Bronchial smooth muscle cell (primary cell): ENCODE measurements at places on chromosomes 1 and 21. TPM values are rescaled to one million over a fixed set of nuclear protein-coding genes. Genes with fewer than 3 reads are reported as not detected.

The GBP6 gene
- total RNA-seq, result 0.17 TPM in 1 of 2 replicates, not detected in the other

The ERG gene
- total RNA-seq, result under 0.01 TPM in 2 replicates

The POU2F1 gene
- total RNA-seq, result 2.7 and 3.0 TPM in 2 replicates

The TCP10L gene
- total RNA-seq, result 0.32 and 0.34 TPM in 2 replicates

The KRTAP11-1 gene
- not detected in 2 replicates for total RNA-seq

The C1orf87 gene
- not detected in 2 replicates for total RNA-seq

The NHLH2 gene
- total RNA-seq, result under 0.01 TPM in 1 of 2 replicates, not detected in the other

The TRAPPC3 gene
- total RNA-seq, result 70.9 and 72.6 TPM in 2 replicates

The PM20D1 gene
- total RNA-seq, result 0.09 TPM in 1 of 2 replicates, not detected in the other

The ELAVL4 gene
- total RNA-seq, result not detected in 2 replicates

The CA6 gene
- total RNA-seq, result not detected in 2 replicates

The TMPRSS15 gene
- total RNA-seq, result not detected in 2 replicates

The TMEM61 gene
- not detected in 2 replicates for total RNA-seq

The TFF3 gene
- total RNA-seq, result 0.94 and 0.95 TPM in 2 replicates

The RUNX3 gene
- not detected in 2 replicates for total RNA-seq

The ERICH3 gene
- total RNA-seq, result under 0.01 TPM in 2 replicates

The GLIS1 gene
- total RNA-seq, result 0.47 and 0.77 TPM in 2 replicates

The NMNAT2 gene
- total RNA-seq, result under 0.01 TPM in 2 replicates

The RIMS3 gene
- 0.16 and 0.17 TPM in 2 replicates for total RNA-seq

The RGS7 gene
- under 0.01 and 0.17 TPM in 2 replicates for total RNA-seq
